GM04503 (cell line): ENCODE measurements at places on chromosomes 1 and 21.

DNA sequence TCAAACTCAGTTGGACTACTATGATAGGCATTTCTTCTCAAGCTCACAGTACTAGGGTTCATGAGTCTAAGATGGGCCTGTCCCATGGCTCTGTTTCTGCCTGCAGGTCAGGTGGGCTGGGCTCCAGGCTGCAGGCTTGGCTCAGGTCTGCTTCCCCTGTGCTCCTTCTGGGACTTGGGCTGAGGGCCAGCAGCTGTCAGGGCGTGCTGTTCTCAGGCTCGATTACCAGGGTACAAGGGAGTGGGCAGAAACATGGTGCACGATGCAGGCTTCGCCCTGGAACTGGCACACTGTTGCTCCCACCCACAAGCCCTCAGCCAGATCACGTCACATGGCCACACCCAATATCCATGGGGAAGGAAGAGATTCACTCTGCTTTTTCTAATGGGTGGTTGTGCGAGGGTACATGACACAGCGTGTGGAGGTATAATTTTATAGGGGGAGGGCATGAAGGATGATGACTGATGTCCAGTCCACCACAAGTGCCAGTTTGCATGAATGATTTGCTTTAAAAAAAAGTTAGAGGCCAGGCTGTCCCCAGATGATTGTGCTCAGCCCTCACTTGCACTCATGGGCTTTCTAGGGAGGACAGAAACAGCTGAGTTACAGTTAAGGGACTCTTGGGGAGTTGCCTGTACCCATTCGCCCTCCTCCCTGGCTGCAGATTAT is 118.0 kb downstream of the ACTL8 start:
- no peak for DNase-seq

DNA sequence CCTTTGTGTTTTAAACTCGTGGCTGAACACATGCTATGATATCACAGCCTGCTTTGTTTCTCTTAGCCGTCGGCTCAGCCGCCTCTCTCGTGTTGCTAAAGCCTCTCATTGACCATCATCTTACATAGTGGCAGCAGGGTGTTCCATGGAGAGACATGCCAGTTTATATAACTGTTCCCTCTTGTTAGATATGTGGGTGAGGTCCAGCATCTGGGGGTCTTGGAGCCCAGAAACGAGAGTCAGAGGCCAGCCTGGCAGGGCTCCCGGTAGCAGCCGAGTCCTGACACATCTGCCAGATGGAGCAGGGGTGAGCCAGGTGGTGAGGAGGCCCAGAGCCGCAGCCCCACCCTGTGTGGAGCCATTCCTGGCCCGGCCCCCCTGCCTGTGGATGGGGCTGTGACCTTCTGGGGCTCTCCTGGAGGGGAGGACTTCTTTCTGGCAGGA is 11.9 kb downstream of the PODN start:
- no peak for DNase-seq

- no peak for DNase-seq
These were observed 320 bp downstream of the C1orf174 start for GRCh38 chr1:3899754-3900149.

DNA sequence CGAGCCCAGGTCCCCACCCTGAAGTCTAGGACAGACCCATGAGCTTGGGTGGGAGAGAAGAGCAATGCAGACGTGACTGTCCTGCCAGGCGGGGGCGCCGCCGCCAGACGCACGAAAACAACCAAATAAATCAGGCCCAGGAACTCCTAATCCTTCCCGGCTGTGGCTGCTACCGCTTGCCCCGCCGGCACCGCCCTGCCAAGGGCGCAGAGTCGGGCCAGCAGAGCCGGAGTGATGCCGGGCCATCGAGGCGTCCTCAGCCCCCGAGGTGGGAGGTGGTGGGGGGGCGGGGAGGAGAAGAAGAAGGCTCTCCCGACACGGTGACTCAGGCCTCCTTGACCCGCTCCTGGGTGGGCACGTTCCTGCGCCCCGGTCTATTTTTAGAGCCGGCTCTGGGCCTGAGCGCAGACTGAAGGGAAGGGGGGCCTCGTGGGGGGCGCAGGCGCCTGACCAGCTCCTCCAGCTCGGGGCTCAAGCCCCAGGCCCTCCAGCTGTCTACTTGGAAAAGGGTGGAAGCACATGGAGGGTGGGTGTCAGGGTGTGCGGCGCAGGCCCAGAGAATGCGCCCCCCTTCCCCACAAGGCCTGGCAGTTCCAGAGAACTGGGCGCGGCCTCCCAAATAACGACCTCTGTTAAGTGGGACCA is 10.7 kb upstream of the COL16A1 start:
- DNase-seq: no peak

DNA sequence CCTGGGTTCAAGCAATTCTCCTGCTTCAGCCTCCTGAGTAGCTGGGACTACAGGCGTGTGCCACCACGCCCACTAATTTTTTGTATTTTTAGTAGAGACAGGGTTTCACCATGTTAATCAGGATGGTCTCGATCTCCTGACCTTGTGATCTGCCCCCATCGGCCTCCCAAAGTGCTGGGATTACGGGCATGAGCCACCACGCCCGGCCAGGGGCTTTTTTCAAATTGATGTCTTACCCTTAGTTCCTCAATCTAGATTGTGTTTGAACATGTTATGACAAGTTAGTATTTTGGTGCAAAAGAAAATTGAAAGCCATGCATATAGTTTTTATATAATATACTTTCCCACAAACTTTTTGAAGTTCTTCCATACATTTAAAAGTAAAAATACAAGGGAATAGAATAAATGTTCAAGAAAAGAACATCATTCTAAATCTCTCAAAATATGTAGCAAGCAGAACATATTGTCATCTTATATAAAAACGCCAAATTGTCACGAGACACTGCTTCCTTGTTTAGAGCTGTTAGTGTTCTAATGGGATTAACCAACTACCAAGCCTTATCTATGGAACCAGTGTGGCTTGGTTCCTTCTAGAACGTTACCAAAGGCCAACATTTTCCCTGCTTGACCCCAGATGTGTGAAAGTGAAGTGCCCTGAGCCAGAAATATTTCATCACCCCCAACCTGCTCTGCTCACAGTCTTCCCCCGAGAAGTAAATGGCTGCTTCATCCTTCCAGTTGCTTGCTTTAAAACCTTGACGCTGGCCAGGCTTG is 9.5 kb upstream of the PLEKHM2 start:
- DNase-seq: no peak

DNA sequence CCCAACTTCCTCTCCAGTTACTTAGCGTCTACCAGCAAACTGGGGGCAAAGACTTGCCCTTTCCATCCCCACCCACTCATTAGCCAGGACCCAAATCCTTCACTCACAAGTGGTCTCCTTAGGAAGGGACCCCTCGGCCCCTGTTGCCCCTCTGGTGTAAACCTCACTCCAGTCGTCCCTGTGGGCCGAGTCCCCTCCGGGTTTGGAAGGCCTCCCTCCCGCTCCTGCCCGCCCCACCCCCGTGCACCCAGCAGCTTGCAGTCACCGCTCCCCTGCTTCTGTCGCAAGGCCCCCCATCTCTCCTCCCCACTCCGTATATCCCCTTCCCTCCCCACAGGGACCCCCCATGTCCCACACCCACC is 1.2 kb downstream of the EFHD2 start:
- no peak for DNase-seq

DNA sequence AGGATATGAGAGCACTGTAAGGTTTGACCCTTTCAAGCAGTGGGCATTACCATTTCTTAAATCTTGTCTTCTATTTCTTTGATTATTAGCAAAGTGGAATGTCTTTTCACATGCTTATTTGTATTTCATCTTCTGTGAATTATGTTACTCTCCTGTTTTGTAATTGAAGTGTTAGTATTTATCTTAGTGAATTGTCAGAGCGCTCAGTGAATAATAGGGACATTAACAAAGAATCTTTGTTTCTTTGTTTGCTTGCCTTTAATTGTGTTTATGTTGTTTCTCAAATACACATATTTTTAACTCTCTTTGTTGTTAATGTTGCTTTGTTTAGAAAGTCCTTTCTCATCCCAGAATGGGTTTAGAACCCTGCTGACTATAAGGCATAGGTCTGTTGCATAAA is 259.3 kb downstream of the RRAGC start:
- DNase-seq: no peak

DNA sequence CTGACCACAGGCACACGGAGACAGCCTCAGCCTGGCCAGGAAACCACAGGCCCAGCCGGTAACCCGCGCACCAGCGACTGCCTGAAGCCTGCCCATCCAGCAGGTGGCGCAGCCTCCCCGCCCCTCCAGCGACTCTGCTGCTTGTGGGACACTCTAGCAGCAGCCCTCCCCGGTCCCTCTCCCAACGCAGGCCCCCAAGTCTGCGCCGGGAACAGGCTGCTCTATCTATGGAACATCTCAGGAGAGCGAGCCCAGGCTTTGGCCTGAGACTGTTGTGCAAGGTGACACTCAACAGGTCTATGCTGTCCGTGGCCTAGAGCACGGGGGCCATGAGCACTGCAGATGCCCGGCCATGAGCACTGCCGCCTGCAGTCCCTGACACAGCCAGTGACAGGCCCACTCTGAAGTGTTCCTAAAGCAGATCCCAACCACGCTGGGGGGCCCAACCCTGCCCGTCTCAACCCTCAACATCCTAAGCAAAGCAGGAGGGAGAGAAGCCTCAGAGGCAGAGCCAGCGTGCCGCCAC is 28.4 kb downstream of the WDR4 start:
- DNase-seq: no peak

- DNase-seq: no peak
These were observed 372.8 kb upstream of the PKN2 start for GRCh38 chr1:88311265-88311664.

DNA sequence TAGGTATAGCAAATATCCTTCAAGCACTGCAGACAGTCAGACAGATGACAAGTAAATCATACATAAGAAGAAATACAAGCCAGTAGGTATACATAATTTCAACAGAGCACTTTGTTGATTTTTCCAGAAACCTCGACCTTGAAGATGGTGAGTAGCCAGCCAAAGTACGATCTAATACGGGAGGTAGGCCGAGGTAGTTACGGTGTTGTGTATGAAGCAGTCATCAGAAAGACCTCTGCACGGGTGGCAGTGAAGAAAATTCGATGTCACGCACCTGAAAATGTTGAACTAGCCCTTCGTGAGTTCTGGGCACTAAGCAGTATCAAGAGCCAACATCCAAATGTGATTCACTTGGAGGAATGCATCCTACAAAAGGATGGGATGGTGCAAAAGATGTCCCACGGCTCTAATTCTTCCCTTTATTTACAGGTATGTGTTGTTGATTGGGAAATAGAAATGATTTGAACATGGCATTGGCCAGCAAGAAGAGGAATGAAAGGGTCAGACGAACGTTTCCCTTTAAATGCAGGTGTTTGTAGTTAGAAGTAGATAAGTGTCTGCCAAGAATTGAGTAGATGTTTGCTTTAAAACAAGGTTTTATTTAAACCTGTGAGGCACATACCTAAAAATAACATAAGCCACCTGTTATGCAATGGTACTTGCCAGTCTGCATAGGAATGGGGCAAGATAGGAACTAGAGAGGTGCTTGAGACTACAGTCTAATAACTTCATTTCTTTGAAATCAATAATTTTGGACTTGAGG is 2.7 kb downstream of the PDIK1L start:
- no peak for DNase-seq

DNA sequence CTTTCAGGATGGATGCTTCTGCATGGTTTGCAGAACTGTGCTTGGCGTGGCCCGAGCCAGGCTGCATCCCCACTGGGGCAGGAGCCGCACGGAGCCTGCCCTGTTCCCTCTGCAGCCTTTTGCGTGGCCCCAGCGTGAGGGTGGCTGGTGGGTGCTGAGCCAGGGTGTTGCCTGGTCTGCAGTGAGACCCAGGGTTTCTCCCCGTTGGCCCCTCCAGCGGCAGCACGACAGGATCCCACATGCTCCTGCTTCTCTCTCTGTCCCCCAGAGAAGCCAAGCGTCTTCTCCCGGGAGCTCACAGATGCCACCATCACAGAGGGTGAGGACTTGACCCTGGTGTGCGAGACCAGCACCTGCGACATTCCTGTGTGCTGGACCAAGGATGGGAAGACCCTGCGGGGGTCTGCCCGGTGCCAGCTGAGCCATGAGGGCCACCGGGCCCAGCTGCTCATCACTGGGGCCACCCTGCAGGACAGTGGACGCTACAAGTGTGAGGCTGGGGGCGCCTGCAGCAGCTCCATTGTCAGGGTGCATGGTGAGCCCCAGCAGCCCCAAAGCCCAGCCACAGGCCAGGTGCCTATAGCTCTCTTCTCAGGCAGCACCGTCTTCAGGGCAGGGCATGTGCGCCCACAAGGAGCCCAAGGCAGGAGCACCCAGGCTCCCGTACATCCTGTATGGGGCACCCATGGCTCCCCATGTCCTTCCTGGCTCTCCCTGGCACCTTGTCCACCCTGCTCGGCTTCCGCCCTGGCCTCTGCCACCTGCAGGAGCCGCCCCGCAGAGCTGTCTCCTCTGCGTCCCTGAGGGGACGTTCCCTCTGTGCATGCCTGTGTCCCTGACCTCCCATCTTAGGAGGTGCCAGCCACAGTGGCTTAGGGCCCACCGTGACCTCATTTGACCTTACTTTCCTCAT is 78.9 kb downstream of the OBSCN start:
- DNase-seq: no peak

DNA sequence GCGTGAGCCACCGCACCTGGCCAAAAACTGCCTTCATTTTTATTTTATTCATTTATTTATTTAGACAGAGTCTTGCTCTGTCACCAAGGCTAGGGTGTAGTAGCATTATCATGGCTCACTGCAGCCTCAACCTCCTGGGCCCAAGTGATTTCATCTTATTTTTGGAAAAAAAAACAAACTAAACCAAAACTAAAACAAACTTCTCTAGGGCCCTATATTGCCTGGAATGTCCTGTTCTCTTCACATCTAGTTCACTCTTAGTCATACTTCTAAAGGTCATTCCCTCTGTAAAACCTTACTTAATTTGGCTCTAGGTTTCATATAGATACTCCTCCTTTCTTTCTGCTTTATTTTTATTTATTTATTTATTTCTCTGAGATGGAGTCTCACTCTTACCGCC is 15.6 kb downstream of the RPS27 start:
- no peak for DNase-seq

- no peak for DNase-seq
These were observed 161.5 kb downstream of the IER5 start for GRCh38 chr1:181250038-181250437.

- no peak for DNase-seq
These were observed 55.4 kb downstream of the ALPL start for GRCh38 chr1:21564521-21565095.

DNA sequence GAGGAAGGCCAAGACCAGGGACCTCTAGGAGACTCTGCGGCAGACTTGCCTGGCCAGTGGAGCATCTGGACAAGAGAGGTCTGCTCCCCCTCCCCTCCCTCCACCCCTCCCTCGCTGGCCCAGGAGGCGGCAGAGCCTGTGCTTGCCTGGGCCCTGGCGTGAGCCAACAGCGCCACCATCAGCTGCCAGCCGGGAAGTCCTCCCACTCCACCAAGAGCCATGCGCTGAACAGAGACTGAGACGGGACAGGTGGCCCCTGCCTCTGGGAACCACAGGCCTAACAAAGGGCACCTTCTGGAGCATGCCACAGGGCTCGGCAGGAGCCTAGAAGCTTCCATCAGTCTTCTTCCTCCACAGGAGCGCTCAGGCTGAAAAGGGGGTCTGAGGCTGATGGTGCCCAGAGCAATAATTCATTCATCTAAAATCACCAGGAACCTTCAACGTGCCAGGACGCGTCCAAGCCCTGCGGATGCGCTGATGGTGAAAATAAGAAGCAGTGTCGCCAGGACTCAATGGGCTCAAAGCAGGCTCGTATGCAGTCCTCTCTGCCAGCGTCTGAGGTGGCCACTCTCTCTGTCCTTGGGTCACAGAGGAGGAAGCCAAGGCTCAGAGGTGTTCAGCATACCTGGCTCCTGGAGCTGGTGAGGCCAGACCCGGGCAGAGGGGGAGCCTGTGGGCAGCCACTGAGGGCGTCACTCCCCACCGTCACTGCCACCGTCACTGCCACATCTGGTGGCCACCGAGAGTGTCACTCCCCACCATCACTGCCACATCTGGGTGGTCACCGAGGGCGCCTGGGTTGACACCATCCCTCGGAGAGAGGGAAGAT is 161.2 kb downstream of the NPHP4 start:
- DNase-seq: no peak

GRCh38 chr1:169860187-169860586 is 33.5 kb downstream of the SCYL3 start:
- DNase-seq: no peak
